ENCODE measurements at places on chromosomes 7 and 10.

GRCh38 chr10:110783509-110784107, 88.1 kb upstream of the PDCD4 start:
- no peak for DNase-seq

GRCh38 chr10:60989400-60989876, 45.5 kb upstream of the RHOBTB1 start:
- no peak for DNase-seq

- no peak for DNase-seq
Measured at GRCh38 chr10:52879091-52879807, 106.7 kb upstream of the MBL2 start.

GRCh38 chr10:99976886-99977665, 32.7 kb downstream of the DNMBP start:
- DNase-seq, result no peak

GRCh38 chr10:129740532-129741279, 223.4 kb downstream of the EBF3 start:
- DNase-seq, result no peak

DNA sequence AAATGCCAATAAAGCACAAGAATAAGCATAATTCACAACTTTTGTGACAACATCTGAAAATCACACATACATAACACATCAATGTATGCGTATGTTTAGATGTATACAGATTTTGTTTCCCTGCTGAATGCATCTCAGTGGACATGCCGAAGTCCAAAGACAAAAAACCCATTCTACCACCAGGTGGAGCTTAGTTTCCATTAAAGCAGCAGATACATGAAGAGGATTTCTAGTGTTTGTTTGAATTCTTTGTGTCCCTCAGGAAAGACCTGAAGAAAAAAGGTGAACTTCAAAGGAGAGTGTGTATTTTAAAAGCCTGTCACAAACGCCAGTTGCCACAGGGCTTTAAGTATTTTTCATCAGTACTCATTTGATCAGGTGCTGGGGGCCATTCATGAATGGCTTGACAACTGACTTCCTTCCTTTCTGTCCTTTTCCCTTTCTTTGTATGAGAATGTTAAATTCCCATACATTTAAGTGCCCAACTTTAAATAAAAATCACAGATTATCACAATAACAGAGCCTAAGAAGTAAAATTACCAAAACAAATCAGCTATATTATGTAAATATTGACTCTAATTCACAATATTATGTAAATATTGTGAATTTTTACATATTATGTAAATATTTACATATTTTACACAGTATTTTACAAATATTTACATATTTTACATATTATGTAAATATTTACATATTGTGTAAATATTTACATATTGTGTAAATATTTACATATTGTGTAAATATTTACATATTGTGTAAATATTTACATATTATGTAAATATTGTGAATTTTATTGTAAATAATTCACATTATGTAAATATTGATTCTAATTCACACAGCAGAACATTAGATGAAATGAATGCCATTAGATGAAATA, 343.0 kb downstream of the CRPPA start:
- DNase-seq, result peak; percentile 9

- peak; percentile 99 for DNase-seq
Measured at GRCh38 chr10:102151774-102152544, at the start of gene NOLC1. Gene NOLC1 (plus strand): TSS chr10:102152389. CDS start chr10:102152411, 22 bp downstream.

GRCh38 chr7:150733482-150734095, 3.6 kb upstream of the GIMAP5 start:
- DNase-seq, result no peak

DNA sequence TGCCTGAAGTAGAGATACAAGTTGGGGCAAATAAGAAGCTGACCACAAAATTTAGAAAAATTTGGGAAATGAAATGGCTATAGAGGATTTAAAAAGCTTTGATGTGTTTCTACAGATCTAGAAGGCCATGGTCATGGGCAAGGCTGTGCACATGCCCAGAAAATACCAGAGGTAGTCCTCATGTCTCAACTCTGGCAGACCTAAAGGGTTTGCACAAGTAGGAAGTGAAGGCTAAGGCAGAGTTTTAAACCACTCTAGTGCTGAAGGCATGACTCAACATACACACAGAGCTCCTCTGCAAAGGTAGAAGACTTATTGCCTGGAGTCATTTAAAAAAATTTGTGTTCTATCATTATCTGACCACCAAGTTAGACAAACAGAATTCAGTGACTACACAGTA, 364.6 kb downstream of the CCSER2 start:
- no peak for DNase-seq

- no peak for DNase-seq
Measured at GRCh38 chr7:23598296-23598695, 1.1 kb downstream of the CCDC126 start.

DNA sequence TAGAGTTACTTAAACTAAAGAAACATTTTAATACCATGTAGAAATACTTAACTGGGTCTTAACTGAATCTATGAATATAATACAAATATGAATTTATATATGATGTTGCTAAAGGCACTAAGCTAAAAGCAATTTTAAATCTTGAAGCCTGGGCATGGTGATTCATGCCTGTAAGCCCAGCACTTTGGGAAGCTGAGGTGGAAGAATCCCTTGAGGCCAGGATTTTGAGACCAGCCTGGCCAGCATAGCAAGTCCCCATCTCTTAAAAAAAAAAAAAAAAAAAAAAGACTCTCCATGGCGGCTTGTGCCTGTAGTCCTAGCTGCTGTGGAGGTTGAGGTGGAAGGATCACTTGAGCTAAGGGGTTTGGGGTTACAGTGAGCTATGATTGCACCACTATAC, 95.3 kb downstream of the CCSER2 start:
- no peak for DNase-seq

DNA sequence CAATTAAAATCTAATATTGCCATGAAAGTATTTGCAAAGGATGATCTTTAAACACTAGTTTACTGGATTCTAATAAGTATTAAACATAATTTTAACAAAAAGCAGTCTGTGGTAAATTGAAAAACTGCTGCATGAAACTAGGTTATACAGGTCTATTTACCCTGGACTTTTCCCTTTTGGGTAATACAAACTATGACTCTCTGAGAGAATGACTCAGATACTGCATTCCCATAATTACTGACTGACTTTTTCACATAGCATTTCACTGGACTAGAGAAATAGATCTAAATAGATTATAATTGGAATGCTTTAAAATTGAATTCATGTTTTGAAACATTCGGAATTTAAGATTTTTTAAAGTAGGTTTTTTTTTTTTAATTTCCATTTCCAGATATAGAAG, 395.7 kb downstream of the THSD7A start:
- DNase-seq, result no peak

- no peak for DNase-seq
Measured at GRCh38 chr10:8034466-8035005, 20.0 kb upstream of the GATA3 start.

- no peak for DNase-seq
Measured at GRCh38 chr7:130982651-130983050, 248.6 kb upstream of the KLF14 start.

GRCh38 chr10:131323880-131324279, 12.4 kb upstream of the TCERG1L start:
- no peak for DNase-seq

DNA sequence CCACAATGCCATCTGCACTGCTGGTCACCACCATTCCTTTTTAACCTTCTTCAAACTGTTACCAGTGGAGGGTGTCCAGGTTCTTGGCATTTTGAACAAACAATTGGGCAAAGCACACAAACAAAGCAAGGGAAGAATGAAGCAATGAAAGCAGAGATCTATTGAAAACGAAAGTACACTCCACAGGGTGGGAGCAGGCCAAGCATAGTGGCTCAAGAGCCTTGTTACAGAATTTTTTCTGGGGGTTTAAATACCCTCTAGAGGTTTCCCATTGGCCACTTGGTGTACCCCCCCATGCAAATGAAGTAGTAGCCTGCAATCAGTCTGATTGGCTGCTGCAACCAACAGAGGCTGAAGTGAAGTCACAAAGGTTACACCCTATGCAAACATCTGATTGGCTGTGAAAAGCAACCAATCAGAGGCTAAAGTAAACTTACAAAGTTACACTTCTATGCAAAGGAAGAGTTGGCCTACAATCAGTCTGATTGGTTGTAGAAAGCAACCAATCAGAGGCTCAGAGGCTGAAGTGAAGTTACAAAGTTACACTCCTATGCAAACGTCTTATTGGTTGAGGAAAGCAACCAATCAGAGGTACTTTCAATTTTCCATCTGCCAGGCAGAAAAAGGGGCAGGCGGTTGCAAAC, 103.2 kb upstream of the WAC start:
- DNase-seq, result no peak

GRCh38 chr10:71158251-71158650, 54.1 kb upstream of the UNC5B start:
- DNase-seq, result no peak

DNA sequence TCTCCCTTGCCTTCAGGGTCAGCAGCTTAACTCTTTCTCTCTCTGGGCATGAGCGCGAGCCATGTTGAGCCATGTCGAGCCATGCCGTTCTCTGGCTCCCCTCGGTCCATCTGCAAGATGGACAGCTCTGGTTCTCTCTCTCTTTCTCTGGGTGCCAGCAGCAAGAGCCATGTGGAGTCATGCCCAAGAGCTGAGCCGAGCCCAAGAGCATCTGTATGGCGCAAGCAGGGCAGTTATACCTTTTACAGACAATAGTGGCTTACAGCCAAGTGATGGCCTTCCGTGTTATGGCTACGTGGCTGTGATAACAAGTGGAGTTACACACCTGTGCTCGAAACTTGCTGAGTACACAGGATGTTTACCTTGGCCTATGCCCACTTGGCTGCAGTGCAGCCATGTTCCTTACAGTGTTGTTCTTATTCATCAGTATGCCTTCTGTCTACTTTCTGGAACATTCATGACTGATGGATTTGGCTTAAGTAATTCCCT, 327.7 kb downstream of the GLRX3 start:
- DNase-seq, result no peak

DNA sequence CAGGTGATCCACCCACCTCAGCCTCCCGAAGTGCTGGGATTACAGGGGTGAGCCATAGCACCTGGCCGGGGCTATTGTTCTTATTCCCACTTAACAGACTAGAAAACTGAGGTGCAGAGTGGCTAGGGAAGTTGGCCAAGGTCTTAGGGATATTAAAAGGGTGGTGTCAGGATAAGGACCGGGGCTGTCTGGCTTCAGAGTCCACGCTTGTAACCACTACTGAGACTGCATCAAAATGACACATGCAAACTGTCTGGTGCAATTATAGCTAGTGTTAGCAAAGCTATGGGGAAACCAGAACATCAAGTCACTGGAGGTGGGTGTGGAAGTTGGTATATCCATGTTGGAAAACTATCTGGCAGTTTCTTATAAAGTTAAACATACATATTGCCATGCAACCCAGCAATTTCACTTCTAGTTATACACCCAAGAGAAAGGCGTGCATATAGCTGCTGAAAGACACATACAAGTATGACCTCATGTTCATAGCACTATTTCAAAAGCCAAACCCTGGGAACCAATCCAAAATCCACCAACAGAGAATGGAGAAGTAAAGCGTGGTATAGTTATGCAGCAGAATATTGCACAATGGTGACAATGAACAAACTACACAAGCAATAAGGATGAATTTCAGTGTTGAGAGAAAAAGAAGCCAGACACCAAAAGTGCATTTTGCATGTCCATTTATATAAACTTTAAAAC, 33.9 kb upstream of the EEPD1 start:
- no peak for DNase-seq

DNA sequence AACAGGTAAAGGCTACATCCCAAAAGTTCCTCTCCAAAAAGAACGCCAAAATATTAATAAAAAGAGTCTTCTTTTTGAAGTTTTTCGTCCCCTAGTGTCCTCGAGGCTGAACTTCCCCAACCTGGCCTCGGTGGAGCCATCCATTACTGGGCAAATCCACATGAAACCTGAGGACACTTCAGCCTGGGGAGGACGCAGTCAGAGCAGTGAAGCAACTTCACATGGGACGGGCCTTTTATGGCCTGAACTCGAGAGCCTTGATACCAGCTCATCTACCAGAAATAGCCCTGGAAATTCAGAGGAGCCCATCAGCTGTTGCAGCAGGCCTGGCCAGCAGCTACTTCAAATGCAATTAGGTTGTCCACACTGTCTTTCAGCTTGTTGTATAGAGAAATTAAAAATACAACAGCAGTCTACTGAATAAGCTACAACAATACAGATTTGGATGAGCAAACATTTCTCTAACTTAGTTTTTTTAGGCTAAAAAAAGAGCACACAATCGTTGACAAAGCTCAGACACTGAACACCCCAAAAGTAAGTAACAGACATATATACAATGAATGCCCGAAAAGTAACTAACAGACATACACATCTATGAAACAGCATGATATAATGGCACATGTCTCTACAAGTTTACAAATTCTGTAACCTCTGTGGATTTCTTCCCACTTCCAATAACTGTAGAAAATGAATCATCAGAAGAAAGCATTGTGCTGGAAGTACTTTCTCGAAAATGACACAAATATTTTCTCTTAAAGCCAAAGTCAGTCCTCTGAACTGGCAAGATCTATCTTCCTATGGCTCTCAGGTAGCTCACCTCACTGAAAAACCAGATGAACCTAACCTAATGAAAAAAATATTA, at the start of gene SVIL:
Gene SVIL (minus strand): TSS at position 208 of the 862 bp plus-strand sequence. CDS start 79,913 bp downstream, outside the sequence.
- no peak for DNase-seq

DNA sequence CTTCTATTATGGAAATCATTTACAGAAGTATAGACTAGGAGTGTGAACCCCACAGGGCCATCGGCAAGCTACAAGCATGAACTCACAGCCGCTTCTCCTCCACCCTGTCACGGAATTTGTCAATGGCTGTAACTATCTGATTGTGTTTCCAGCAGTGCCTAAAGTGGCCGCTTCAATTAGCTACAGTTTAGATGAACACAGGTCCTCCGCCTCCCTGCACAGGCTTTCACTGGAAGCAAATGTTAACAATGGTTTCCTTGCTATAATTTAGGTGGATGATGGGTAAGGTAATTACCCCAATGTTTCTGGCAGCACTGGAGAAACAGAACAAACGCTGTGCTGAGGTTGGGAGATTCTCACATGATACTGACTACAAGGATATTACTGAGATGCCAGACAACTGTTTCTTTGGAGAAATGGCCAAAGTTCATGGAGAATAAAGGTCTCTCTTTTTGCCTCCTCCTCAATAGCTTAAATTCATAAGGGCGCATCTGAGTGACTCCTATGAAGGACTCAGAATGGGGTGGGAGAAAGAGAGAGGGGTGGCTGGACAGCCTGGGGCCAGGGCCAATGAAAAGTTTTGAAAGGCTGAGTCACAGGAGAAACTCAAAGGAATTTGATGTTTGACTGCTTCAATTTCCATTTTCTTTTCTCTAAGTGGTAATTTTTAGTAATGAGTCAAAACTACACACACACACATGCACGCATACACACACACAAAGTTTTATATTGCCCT, 78.9 kb downstream of the SVIL start:
- no peak for DNase-seq

Data from memory B cell (primary cell).